Umbilical cord (tissue), 2 donors: ENCODE measurements at places on chromosomes 11 and 22.
A peak's percentile ranks its signal among the peaks of the same experiment; 100 is the strongest.

DNA sequence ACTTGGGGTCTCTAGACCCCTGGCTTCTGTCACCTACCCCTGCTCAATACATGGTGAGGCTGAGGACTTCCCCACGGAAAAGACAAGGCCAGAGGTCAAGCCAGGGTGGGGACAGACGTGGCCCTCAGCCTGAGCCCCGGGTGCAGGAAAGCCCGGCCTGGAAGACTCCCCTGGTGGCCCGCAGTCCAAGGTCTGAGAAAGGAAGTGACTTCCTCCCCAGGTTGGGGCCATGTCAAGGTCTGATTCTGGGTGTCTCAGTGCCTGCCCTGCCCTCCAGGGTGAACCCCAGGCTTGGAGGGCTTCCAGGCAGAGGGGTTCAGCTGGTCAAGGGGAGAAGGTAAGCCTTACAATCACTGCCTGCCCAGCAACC is 3.9 kb downstream of the CTSD start:
- DNase-seq, result no peak

- no peak for DNase-seq
These were observed 668.6 kb upstream of the CCDC90B start for GRCh38 chr11:83954780-83955179.

- DNase-seq, result no peak
These were observed 350.6 kb downstream of the ETS1 start for GRCh38 chr11:128236506-128237498.

- DNase-seq, result peak; percentile 23
These were observed 22.1 kb downstream of the ATP6V1E1 start for GRCh38 chr22:17606496-17606895.

- no peak for DNase-seq
These were observed 68.3 kb downstream of the IGLL1 start for GRCh38 chr22:23511627-23512347.

GRCh38 chr11:86288776-86289507 is 13.1 kb upstream of the HIKESHI start:
- no peak for DNase-seq

- DNase-seq, result no peak
These were observed 19.5 kb downstream of the WNT11 start for GRCh38 chr11:76186776-76187279.

DNA sequence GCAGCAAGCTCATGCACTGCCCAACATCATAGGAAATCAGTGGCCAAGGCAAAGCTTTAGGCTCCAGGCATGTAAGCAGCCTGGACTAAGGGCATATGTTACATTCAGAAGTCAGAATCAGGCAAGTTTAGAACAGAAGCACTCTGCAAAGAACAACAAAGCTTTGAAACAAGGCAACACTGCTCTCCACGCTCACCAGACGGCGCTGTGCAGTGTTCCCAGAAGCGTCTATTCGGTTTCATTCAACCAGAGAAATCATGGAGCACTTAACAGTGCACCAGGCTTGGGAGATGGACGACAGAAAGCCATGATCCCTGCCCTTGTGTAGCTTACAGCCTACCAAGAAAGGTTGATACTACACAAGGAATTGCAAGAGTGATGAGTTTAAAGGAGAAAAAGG is 555.8 kb downstream of the BUD13 start:
- DNase-seq, result peak; percentile 69

GRCh38 chr22:47006869-47007268 is 244.4 kb downstream of the TBC1D22A start:
- DNase-seq, result no peak

DNA sequence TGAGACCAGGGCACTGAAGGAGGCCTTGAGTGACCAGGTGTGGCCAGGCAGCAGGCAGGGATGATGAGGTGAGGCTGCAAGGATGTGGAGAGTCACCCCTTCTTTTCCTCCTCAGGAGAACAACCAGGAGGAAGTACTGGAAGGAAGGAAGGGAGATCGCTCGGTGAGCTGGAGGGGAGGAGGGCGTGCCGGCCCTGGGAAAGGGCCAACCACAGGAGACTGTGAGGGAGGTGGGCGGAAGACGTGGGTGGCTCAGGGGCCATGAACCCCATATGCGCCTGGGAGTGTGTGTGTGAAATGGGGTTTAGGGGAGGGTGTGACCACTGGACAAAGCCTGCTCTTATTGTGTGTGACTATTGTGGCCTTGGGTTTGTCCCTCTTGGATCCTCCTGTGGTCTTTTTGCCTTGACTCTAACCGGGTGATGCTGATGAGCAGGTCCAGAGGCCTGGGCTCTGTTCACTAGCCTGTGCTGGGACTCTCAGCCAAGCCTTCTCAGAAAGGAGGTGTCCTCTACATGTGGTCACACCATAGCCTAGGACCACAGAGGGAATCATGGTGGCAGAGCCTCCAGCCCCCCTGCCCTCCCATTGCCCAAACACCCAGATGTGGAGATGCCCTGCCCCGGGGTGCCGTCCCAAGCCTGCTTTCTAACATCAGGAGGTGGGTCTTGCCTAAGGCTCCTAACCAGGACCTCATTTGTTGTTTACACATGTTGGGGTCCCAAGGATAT is 41.3 kb upstream of the TUB start:
- no peak for DNase-seq

DNA sequence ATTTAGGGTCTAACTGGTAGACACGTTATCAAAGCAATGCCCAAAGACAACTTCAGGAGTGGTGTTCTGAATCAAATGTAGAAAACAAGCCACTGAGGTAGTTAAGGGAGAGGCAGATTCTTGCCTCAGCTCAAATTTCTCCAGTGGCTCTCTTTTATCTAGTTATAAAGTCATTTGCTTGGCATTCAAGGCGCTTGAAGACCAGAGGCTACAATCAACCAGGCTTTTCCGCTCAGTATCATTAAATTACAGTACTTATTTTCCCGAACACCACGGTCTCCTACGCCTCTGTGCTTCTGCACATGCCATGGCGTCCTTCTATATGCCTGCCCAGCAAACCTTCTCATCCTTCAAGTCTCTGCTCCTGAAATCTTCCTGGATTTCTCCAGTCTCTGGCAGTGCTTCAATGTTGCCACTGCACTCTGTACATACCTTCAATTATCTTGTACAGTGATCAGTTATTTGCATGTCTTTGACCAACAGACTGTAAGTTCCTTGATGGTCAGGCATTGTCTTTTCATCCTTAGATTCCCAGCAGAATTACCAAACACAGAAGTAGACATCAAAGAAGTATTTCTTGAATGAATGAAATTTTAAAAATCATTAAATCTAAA is 1.4 kb downstream of the POGLUT3 start:
- peak; percentile 47 for DNase-seq

- no peak for DNase-seq
These were observed 1011.2 kb downstream of the TBC1D22A start for GRCh38 chr22:47773635-47774034.

DNA sequence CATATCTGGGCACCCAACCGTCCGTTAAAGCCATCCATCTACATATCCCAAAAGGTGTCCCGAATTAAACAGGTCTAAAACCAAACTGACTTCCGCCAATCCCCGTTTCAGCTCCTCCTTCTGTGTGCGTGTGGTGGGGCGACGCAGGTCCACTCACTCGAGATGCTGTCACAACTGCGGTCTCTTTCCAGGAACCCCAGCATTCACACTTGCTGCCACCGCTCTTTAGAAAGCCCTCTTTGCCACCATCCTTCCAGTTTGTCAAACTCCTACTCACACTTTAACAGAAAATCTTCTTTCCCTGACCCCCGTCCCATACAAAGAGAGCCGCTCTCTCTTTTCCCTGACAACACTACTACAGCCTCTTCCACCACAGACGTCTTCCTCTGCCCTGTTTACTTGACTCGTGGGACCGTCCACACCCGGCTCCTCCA is 467 bp downstream of the ESS2 start:
- no peak for DNase-seq

DNA sequence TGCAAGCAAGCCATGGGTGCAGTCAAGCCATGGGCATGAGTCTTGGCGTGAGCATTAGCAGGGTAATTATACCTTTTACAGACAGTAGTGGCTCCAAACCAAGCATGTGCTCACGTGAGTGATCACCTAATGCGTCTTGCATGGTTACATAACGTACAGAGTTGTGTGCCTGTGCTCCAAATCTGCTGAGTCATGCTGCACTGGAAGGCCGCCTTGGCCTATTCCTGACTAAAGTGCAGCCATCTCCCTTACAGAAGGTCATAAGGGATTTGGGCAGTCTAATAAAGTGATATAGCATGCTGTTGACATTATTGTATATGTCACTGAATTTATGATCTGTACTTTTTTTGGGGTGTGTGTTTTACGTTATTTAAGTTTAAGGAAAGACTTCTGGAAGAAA is 102.4 kb downstream of the ARHGAP42 start:
- peak; percentile 45 for DNase-seq

GRCh38 chr11:77065878-77066228 is 918 bp upstream of the CAPN5 start:
- peak; percentile 46 for DNase-seq

DNA sequence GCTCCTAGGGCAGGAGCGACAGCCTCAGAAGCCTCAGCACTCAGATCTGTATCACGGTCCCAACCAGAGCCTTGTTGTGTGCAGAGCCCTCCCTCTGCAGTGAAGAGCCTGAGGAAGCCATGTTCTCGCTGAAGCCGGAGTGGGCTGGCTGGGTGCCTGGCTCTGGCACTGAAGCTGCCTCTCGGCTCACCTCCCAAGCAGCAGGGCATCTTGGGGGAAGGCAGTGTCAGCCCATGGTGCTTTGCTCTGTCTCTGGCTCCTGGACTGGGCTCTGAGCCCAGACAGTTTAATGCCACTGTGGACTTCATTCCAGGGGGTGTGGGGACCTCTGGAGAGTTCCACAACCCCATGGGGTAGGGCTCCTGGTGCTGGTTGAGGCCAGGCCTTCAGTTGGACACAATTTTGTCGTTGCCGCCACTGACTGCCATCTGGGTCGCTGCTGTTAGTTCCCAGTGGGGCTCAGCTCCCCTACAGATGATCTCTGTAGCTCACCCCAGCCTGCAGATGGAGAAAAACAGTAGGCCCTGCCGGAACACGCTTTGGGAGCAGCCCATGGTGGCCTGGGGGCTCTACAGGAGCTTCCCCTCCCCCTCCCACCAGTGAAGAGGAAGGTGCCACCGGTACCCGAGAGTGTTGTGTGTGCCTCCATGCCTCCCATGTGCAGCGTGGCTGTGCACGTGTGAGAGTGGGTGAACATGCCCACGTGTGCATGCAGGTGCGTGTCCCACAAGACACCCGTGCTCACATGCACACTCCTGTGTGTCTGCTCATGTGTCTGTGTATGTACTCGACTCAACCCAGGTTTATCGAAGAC is 86.5 kb upstream of the B3GAT1 start:
- DNase-seq, result no peak

- DNase-seq, result no peak
These were observed 13.6 kb downstream of the RNF215 start for GRCh38 chr22:30373331-30374325.

DNA sequence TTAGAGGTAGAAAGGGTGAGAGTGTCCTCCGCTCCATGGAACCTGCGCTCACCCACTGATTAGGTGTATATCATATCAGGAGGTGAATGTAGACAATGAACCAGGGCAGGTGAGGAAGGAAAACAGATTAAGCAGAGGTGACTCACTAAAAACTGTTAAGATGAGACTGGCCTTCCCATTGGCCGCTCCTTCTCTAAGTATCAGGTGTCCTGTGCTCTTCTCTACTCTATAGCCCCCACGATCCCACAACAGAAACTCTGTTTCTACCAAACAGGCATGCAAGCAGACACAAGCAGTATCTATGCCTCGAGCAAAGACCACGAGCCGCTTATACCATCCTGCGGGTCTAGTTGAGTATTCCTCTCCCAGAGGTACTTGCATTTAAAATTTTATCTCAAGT is 103.1 kb downstream of the SNX19 start:
- DNase-seq, result no peak

GRCh38 chr11:119739021-119739703 is 10.2 kb upstream of the NECTIN1 start:
- DNase-seq, result peak; percentile 89

GRCh38 chr22:44740307-44740706 is 12.1 kb upstream of the ARHGAP8 start:
- no peak for DNase-seq

- no peak for DNase-seq
These were observed 18.5 kb downstream of the IRF7 start for GRCh38 chr11:597166-597725.

DNA sequence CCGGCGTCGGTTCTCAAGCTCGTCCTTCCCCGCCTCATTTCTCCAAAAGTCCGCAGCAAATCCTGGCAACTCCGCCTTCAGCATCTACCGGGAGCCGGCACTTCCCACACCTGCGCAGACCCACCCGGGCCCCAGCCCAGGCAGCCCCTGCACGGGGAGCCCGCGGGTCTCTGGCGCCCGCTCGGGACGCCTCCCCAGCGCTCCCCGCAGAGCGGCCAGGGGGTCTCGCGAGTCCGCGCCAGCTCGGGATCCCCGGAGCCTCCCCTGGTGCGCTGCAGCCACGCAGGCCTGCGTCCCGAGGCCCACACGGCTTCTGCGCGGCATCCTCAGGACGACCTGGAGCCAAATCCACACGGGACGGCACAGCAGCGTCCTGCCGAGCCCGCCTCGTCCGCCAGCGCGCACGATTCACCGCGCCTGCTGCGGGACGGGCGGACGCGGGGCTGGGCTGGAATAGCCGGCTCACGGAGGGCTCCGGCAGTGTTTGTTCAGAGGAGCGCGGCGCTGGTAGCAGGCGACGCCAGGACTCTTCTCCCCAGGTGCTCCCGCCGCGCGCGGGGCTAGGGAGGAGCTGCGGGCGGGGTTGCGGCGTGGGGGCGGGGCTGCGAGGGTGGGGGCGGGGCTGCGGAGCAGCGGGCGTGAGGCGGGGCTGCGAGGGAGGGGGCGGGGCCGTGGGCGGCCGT is 816 bp upstream of the PHRF1 start:
- DNase-seq, result peak; percentile 76

DNA sequence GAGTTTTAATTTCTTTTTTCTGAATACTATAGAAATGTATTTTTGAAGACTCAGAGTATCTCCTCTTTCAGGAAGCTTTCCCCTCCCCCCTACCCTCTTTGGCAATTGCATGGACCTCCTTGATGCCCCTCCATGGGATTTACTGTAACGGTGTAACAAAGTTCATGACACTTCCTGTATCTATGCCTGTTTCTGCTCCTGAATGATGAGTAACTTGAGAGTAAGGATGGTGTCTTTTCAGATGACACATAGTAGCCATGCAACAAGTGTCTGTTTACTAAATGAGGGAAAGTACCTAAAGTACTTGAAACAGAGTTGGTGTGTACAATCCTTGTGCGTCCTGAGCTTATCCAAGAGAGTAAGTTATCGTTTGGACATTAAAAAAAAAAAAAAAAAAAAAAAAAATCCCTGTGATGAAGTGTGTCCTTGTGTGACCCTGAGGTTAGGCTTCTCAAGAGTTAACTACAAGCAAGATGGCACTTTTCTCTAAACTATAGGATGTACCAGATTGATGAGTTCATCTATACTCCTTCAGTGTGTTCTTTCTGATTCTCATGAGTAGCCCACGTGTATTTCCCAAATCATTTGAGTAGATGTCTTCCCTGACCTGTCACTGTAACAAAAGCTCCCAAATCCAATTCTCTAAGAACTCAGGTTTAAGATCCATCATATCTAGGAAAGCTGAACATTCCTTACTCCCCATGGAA is 7.4 kb downstream of the ETS1 start:
- DNase-seq, result no peak

GRCh38 chr22:18000441-18001039 is 23.8 kb downstream of the MICAL3 start:
- DNase-seq, result peak; percentile 35
